A375 (cell line): ENCODE measurements at places on chromosomes 4 and X. TPM values are rescaled to one million over a fixed set of nuclear protein-coding genes. Genes with fewer than 3 reads are reported as not detected.

Gene RTL9
- 0.11 and 0.23 TPM in 2 replicates for total RNA-seq

Gene ATP2B3
- total RNA-seq = 0.08 TPM in 1 of 2 replicates, not detected in the other

Gene TENT5D
- 0.04 TPM in 1 of 2 replicates, not detected in the other for total RNA-seq

Gene SH3BGRL
- total RNA-seq = 12.8 and 14.8 TPM in 2 replicates

Gene SLC39A8
- 12.4 and 12.6 TPM in 2 replicates for total RNA-seq

Gene FAM90A26
- not detected in 2 replicates for total RNA-seq

Gene NXF3
- not detected in 2 replicates for total RNA-seq
